ENCODE measurements at places on chromosomes 5 and 9. TPM values are rescaled to one million over a fixed set of nuclear protein-coding genes. Genes with fewer than 3 reads are reported as not detected.

The EFNA5 gene
- total RNA-seq = 28.5 TPM

The BASP1 gene
- 3.2 TPM for total RNA-seq

The ARHGEF37 gene
- 32.2 TPM for total RNA-seq

The GRXCR2 gene
- total RNA-seq = 5.5 TPM

The CDKN2B gene
- total RNA-seq = 3.0 TPM

The PTPN3 gene
- 46.7 TPM for total RNA-seq

The SPINK6 gene
- total RNA-seq = not detected

The CNTLN gene
- 3.8 TPM for total RNA-seq

All from Right ventricle myocardium inferior (tissue), 1 donor.